ENCODE measurements at places on chromosomes 1 and 21.

GRCh38 chr1:43066578-43066977 lies 105.5 kb downstream of the EBNA1BP2 start:
- no peak for DNase-seq

DNA sequence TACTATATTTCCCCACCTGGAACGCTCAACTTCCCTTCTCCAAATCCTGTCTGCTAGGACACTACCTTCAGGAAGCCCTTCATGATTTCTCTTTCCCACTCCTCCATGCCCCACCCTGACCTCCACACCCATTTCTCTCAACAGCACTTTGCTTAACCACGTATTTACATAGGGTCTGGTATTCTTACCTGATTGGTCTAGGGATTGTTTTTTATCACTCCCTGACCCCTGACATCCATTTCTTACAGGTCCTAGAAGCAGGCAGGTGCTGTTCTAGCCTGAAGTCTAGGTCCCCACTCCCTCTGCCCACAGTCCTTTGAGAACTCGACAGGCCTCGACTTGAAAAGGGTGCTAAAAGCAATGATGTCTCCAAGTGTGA lies 47.5 kb downstream of the DMAP1 start:
- DNase-seq = no peak

DNA sequence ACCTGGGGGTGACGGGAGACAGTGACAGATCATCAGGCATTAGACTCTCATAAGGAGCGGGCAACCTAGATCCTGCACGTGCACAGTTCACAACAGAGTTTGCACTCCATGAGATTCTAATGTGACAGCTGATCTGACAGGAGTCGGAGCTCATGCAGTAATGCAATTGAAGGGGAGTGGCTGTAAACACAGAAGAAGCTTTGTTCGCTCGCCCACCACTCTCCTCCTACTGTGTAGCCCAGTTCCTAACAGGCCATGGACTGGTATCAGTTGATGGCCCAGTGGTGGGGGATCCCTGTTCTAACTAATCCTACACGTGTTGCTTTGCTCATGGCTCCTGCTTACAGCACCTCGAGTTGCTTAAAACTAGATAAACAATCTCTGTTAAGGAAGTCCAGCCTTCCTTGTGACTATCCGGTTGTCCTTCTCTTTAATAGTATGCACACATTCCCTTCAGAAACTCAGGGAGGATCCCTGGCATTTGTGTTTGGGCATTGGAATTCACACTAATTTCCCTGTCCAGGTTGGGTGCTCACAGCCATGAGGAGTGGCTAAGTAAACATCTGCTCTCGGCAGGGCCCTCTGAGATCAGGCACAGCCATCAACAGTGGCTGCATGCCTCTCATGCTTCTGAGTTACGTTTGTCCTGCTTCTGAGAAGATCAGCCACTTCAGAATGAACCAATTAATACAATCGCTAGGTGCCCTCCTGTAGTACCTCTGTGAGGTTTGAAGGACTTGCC lies 21.1 kb upstream of the F3 start:
- no peak for DNase-seq

- DNase-seq = peak; percentile 43
These were observed at the start of gene HIVEP3 for GRCh38 chr1:41918450-41919043. HIVEP3 (minus strand) TSS chr1:41918922.

DNA sequence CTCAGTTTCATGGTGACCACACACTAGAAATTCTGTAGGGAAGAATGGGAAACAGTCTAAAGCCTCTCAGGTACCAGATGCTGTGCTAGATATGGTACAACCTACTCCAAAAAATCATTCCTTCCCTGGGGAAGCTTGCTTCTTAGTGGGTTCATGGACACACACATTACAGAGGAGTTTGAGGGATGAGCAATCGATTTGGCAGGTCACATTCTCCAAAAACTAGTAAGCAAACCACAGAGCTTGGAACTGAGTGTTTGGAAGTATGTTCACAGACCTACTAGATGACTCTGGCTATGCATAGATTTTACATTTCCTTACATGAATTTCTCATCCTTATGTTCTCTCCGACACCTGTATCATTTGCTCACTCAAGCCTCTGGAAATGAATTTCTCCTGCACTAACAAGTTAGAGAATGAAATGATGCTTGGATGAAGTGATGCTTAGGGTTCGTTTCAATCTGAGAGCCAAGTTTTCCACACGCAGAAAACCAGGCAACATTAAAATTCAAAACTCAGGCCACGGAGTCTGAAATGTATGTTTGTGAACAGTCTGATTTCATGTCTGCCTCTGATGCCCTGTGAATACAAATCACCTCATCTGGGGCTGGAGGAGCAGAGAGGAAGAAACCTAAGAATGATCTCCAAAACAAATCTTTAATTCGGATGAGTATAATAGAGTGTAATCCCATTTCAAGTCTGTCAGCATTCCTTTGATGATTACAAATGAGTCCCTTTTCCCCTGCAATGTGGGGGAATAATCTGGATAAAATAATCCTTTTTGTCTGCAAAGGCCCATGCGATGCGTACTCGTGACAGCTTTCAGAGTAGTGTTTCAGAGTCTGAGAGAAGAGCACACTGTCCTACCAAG lies 11.0 kb downstream of the EVA1C start:
- no peak for DNase-seq

GRCh38 chr1:226785805-226786204 lies 46.7 kb upstream of the ITPKB start:
- DNase-seq = no peak

GRCh38 chr1:147630022-147630421 lies 40.3 kb downstream of the ACP6 start:
- no peak for DNase-seq

DNA sequence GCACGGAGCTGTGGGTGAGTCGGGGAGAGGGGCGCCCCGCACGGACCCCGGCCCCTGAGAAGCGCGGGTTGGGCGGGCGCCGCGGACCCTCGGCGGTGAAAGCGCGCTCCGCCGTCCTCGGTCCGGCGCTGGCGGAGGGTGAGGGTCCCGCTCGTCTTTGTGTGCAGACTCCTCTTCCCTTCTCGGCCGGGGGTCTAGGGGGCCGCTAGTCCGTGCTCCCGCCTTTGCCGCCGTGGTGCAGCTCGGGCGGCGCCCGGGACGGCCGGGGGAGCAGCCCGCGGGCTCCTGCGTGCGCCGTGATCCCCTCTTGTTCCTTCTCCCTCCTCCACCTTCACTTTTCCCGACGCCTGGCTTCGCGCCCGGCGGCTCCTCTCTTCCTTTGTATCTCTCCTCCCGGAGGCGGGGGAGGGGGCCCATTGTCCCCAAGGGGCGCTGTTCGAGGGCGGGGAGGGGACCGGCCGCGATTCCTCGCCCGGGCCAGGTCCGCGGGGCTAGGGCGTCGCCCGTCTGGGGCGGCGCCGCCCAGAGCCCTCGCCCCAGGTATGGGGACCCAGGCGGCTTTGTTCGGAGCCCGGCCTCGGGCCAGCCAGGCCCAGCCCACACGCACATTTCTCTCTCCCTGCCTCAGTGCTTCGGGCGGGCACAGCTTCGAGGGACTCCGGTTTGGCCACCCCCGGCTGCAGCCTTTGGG lies 519 bp downstream of the FNBP1L start:
- DNase-seq = peak; percentile 84

- no peak for DNase-seq
These were observed 286.9 kb downstream of the KIF26B start for GRCh38 chr1:245441689-245442088.

DNA sequence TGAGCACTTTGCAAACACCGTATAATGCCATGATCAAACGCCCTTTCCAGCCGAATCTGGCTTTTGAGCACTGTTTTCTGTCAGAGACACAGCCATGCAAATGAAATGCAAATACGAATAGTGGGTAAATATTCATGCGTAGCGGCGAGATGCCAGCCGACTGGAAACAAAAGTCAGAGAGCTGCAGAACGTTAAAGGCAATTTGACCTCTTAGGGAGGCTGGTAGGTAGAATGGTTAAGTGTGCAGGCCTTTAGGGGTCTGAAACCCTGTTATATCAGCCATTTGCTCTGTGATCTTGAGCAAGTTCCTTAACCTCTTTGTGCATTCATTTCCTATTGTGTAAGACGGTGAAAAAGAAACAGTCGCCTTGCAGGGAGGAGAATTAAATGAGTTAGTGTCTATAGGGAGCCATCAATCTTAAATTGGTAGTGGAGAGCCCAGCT lies 6.5 kb upstream of the SDHB start:
- no peak for DNase-seq

DNA sequence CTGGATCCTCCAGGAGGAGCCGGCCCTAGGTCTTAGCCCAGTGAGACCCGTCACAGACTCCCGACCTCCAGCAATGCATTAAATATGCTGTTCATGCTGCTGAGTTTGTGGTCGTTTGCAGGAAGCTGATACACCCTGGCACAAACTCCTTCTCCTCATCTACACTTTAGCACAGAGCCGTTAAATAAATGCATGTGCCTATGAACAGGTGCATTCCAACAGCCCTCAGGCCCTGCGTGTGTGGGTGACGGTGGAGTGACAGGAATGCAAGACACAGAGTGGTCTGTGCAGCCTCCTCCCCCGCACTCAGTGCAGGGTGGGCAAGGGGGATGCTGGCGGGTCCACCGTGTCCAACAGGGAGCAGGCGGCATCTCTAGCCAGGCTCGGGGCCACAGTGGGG lies 106.6 kb upstream of the TMPRSS2 start:
- DNase-seq = no peak

DNA sequence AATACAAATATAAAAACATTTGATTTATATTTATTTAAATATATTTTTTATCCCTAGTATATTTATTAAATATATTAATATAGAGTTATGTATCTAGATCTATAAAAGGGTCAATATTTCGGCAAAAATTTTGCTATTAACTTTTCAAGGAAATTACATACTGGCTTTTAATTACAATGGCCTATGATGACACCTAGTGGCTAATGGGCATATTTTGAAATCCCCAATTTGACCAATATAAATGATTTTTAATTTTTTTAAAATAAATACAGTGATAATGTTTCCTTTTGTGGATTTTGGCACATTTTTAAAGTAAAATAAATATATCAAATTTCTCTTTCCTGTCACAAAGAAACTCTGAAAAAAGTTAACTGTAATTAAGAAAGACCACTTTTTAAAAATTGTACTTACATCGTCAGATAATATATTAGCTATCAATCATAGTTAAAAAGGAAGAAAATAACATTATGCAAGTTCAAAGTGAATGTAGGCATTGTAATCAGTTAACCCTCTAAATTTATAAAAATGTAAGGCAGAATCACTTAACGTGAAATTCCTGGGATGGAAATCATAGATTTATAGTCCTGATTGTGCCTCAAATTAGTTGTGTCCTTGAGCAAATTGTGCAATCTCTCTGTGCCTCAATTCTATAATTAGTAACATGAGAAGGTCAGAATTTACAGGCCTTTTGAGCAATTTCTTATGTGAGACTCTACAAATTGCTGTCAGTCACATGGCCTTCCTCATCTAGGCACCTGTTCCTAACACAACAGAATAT lies 25.6 kb upstream of the RGS13 start:
- DNase-seq = no peak

DNA sequence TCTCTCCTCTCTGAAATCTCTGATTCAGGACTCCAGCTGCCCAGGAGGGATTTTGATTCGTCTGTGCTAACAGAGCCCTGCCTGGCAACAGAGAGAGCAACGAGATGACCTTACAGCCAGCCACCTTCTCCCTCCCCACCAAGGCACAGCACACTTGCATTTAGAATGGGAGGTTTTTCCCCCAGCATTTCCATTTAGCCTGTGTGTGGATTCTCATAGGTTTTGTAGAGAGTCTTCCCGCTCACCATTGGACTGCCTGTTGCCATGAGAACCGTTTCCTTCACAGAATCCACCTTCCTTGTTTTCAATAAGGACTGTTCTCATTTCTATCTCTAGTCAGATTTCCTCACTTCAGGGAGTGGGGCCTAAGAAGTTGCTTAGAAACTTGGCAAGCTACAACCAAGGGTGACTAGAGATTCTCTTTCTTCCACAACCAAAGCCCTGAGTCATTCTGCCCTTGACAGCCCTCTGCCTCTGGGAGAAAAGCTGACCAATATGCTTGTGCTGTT lies 5.8 kb upstream of the IKBKE start:
- no peak for DNase-seq

DNA sequence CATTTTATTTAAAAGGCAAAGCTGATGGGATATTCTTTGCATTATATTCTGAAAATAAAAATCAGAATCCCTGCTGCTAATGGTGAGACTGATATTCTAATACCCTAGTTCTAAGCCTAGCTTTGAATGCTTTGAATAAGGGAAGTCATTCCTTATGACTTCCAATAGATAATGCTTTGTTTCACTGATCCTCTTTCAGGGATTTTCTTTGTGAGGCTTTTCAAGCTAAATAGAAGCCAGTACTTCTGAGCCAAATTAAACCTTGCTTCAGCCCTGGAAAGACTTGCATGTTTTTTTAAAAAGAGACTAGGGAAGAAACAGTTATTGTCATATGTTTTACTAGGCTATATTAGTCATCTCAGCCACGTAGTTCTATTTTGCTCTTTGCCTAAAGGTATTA lies 68.5 kb upstream of the CACYBP start:
- DNase-seq = no peak

- no peak for DNase-seq
These were observed 2.1 kb downstream of the BCAR3 start for GRCh38 chr1:93679546-93679945.

DNA sequence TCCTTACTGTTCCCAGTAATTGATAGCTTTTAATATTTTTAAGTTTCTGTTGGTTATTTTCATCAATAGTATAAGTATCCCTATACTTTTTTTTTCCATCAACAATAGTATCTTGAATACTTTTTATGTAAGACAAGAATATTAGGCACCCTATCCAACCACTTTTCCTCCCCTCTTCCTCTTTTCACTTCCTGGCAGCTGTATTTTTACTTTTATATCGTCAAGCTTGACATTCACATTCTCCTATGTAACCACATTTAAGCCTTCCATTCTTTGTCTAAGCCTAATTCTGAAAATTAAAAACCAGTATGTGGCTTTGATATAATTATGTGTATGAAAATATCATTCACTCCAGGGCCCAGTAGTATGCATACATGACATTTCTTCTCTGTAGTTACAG lies 9.3 kb downstream of the TMEM39B start:
- no peak for DNase-seq

DNA sequence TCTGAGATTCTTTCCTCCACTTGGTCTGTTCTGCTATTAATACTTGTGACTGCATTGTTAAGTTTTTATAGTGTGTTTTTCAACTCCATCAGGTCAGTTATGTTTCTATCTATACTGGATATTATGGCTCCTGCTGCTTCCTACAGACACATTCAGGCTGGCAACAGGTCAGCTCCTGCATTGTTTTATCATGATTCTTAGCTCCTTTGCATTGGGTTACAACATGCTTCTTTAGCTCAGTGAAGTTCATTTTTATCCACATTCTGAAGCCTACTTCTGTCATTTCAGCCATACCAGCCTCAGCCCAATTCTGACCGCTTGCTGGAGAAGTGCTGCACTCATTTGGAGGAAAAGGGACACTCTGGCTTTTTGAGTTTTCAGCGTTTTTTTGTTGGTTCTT lies 37.3 kb upstream of the F3 start:
- DNase-seq = no peak

GRCh38 chr1:88399690-88400089 lies 284.4 kb upstream of the PKN2 start:
- DNase-seq = no peak

- no peak for DNase-seq
These were observed 58.4 kb upstream of the EPS8L3 start for GRCh38 chr1:109821831-109822745.

Data from D341Med (cell line).